Suprapubic skin (tissue), 4 donors: ENCODE measurements at places on chromosomes 5 and 9.
A peak's percentile ranks its signal among the peaks of the same experiment; 100 is the strongest.

GRCh38 chr9:7121055-7121454 lies 363.3 kb downstream of the KDM4C start:
- DNase-seq, result no peak

GRCh38 chr9:109341561-109341960 lies 20.7 kb upstream of the EPB41L4B start:
- DNase-seq, result no peak

- DNase-seq, result no peak
Observed at GRCh38 chr5:144958002-144958401, 787.3 kb downstream of the KCTD16 start.

- DNase-seq, result no peak
Observed at GRCh38 chr9:31140316-31140715, 1244.1 kb upstream of the ACO1 start.

GRCh38 chr9:92064711-92065110 lies 50.5 kb downstream of the SPTLC1 start:
- DNase-seq, result no peak

- no peak for DNase-seq
Observed at GRCh38 chr9:36637491-36638270, 65.0 kb downstream of the MELK start.

- no peak for DNase-seq
Observed at GRCh38 chr5:150675069-150675468, 14.0 kb downstream of the MYOZ3 start.

- DNase-seq, result no peak
Observed at GRCh38 chr5:160082614-160083500, 36.4 kb downstream of the PWWP2A start.

- no peak for DNase-seq
Observed at GRCh38 chr5:34499001-34499734, 157.0 kb upstream of the RAI14 start.

DNA sequence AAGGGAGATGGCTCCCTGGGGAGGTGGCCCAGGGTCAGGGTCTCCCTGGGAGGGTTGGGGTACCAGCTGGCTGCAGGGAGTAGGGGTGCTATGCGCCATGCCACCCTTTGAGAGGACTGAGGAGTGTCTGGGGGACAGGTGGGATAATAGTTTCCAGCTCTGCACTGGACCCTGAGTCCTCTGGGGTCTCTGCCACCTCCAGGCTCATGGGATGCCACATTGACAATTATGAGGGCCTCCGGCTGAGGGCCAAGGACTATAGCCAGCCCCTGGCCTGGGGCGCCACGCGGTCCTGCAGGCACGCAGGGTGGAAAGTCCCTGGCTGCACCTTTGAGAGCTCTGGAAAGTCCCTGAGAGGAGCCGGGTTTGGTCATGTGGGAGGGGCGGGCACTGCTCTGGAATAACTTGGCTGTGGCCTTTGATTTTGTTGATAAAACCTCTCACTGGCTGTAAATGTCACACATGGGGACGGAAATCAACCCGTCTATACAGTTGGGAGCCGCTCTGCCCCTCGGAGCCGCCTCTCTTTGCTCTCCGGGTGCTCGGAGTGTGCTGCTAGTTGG lies 16.0 kb downstream of the TRAF2 start:
- peak; percentile 79 for DNase-seq

DNA sequence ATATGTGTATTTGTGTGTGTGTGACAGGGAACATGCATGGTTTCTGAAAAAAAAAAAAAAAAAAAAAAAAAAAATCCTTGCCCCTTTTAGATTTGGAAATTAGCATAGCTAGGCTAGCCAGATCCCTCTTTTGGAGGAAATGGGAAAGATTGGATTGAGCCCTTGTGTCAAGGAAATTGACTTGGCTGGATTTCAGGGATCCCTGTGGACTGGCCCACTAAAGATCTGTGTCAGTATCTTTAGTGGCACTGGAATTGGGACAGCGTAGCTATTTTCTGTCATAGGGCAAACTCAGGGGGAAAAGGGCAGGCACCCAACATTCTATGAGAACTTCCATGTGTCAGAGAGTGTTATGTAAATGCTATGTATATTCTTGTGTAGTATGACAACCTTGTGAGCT lies 35.4 kb downstream of the SH3GL2 start:
- no peak for DNase-seq

DNA sequence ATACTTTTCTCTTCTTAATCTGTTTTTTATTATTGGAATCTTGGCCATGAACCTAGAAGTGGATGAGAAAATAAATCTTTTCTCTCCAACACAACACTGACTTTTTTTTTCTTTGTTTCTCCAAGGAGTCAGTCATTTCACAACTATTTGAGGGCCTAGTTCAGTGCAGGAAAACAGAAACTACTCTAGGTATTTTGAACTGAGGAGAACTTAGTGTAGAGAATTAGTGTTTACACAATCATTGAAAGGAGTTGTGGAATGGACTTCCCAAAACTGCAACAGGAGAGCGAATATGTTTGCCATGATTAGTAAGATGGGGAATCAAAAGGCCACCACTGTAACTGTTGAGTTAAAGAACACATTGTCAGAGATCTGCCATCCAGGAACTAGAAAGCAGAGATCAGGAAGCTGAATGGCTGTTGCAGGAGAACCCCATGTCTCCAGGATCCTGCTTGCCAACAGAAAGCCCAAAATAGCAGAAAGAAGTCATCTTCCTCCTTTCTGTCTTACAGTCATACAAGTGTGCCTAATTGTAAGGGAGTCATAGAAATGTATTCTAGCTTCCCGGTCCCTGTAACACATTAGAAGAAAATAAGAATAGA lies 20.3 kb upstream of the PCDH1 start:
- DNase-seq, result no peak

DNA sequence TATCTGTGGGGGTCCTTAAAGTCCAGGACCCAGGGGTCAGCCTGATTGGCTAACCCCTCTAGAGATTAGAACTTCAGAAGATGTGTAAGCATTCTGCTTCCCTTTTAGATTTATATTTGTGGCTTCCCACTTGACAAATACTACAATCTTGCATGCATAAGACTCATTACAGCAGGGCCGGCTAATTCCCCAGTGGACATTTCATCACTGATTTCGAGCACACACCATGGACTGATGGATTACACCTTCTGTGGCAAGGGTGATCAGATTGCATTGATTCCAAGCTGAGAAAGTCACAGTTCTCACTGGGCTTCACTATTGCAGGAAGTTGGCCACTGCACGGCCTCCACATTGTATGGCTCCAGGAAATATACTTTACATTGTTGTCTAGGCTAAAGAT lies 65.8 kb upstream of the DAPK1 start:
- DNase-seq, result no peak

DNA sequence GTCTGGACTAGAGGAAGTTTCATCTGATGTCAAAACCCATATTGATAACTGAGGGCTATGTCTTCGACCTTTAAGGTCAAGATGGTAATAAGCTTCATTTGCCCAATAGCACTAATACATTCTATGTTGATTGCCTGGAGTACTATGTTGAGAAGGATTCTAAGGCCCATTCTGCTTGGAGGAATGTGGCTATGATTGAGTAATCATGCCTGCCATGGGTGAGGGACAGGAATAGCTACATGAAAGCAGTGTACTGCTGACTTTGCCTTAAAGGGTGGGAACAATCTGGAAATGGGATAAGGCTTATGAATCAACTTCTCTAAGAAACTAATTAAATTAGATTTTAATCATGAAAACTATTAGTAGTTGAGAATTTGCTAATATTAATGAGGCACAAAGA lies 13.6 kb downstream of the NNT start:
- DNase-seq, result no peak

GRCh38 chr9:131675437-131676022 lies 64.3 kb downstream of the RAPGEF1 start:
- DNase-seq, result no peak

DNA sequence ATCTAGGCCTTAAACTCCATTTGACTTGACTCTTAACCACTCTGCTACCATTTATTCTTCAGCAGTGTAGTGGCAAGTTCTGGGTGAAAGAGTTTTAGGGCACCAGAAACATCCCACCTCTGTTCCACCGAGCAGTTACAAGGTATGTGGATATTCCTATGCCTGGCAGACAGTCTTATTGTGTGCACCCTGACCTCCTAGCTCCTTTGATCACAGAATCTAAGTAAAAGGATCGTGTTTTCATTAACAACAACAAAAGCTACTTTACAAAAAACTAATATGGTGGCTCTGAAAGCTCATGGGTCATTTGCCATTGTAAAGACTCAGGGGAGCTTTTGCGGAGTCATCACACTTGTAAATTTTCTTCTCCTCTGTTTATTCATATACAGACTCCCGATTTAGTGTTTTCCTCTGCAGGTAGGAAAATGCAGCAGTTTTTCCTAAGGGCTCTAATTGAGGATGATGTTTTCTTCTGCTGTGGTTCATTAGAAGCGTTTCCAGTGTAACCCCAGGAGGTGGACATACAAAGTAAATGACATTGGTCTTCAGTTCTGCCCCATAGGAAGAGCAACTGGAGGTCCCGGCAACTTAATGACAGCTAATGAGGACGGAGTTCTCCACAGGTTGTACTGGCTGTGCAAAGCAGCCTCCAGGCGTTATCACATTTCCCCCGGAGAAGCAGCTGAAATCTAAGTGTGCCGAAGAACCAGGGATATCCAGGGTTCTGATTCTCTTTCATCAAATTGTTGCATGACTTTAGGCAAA lies 78.2 kb downstream of the ATP10B start:
- no peak for DNase-seq

DNA sequence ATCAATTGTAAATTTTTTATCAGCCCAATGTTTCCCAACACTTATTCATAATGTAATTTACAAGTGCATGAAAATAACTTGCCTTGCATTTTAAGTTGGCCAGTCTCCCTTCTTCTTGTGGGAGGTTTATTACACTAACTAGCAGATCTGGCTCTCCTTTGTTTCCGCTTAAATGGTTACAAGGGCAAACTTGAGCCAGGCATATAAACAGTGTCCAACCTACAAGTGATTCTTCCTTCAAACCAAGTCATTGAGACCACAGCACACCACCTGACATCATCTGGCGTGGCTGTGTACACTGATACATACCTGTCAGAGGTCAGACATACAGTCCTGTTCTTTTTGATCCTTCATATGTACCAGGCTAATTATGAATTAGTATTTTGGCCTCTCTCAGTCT lies 80.1 kb downstream of the ALDH1A1 start:
- no peak for DNase-seq
